ENCODE measurements at places on chromosomes 7 and 10.

DNA sequence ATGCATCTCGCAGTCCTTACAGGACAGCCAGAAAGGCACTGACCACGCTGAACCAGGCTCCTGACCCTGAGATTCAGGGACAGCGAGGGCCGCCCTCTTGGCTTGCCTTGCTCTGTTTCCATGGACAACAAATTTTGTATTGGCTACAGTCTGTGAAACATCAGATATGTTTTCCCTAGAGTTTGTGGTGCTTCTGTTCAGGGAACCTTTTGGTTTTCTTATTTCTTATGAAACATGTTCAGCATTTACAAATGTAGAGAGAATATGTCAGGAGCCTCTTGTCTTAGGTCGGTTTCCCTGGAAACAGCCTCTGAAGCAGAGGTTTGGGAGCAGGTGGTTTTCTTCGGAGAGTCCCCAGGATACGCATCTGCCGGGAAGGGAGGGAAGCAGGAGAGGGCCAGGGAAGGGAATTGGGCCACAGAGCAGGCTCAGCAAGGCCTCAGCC is 260.1 kb downstream of the CCDC3 start:
- no peak for DNase-seq

GRCh38 chr7:139482662-139483466 is 609 bp downstream of the KLRG2 start:
- peak; percentile 76 for DNase-seq

- DNase-seq: peak; percentile 30
Observed at GRCh38 chr10:35643151-35644049, 1.3 kb upstream of the FZD8 start.

DNA sequence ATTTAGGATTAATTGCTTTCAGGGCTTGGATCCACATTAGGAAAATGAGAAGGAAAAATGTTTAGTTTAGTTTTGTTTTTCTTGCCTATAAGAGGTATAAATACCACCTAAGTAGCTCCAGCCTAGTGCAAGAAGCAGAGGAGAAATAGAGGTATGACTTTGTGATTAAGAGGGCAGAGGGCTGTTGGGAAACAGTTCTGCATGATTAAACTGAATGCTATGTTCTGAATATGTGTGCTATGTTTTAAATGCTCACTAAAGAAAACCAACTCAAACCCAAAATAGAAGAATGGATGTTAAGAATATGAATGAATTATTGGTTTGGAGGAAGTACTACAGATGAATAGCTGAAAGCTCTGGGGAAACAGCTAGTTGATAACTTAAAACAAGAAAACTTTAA is 7.6 kb downstream of the CALCR start:
- no peak for DNase-seq

DNA sequence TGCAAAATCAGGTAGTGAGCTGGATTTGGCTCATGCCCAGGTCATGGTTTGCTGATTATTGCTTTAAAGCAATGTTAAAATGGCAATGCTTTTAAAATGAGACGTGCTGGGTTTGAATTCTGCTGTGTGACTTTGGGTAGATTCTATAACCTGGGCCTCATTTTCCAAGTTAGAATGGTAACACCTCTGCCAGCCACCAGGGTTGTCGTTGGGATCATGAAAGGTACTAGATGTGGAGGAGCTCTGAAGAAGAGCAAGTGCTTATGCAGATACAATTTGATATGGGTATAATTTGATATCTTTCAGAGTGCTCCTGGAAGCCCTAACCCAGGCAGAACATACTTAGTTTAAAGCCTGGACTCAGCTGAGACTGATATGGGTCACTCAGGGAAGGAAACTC is 60.0 kb downstream of the EVX1 start:
- DNase-seq: no peak

DNA sequence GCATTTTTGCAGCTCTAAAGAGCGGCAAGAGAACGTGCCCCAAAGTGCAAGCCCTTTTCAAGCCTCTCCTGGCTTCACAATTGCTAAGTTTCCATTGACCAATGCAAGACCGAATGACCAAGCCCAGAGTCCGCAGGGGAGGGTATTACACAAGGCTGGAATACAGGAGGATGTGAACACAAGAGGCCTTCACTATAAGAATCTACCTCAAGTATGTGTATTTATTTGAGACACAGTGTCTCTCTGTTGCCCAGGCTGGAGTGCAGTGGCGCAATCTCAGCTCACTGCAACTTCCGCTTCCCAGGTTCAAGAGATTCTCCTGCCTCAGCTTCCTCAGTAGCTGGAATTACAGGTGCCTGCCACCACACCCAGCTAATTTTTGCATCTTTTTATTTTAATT is 22.2 kb upstream of the TPST1 start:
- DNase-seq: no peak

GRCh38 chr7:24978843-24979469 is 1.0 kb downstream of the OSBPL3 start:
- no peak for DNase-seq

DNA sequence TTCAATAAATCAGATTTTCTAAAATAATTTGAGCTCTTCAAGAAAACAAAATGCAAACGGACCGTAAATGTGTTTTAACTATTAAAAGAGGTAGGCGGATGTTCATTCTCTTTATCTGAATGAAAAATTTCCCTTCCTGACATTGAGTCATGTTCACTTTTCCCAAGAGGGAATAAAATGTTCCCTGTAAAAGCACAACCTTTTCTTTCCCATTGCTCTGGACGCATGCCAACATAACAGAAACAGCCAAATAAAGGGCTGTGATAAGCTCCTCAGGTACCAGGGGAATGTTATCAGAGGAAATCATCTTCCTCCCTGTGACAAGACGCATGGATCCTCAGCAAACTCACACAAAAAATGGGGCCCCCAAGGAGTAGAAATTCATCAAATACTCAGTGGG is 251.8 kb downstream of the MTERF1 start:
- no peak for DNase-seq

- DNase-seq: no peak
Observed at GRCh38 chr7:46880508-46881196, 701.3 kb downstream of the TNS3 start.

DNA sequence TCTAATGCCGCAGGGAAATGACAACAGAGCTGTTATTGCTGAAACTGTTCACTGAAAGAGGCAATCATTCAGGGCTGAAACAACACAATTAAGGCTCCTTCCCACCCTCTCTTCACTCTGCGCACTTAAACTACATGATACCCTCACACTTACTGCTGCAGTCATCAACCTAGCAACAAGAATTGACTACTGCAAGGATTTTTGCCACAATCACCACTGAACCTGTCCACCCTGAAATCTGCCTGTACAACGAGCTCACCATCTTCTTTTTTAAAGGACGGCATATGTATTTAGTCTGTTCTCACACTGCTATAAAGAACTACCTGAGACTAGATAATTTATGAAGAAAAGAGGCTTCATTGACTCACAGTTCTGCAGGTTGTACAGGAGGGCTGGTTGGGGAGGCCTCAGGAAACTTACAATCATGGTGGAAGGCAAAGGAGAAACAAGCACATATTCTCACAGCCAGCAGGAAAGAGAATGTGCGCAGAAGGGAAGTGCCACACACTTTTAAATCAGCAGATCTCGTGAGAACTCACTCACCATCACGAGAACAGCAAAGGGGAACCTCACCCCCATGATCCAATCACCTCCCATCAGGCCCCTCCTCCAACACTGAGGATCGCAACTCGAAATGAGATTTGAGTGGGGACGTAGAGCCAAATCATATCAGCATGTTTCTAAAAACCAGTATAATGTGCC is 131.7 kb downstream of the SORCS1 start:
- DNase-seq: peak; percentile 29

DNA sequence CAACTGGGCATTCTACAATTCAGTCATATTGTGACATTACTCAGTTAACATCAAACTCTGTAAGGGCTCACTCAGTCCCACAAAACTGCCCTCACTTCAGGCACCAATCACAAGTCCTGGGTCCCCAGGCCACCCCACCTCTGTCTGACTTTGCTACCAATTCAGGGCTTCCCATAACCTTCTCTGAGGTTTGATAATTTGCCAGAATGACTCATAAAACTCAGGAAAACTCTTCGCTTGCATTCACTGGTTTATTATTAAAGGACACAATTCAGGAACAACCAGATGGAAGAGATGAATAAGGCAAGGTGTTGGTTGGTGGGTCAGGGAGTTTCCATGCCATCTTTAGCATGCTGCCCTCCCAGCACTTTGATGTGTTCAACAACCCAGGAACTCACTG is 41.3 kb downstream of the AVL9 start:
- no peak for DNase-seq

DNA sequence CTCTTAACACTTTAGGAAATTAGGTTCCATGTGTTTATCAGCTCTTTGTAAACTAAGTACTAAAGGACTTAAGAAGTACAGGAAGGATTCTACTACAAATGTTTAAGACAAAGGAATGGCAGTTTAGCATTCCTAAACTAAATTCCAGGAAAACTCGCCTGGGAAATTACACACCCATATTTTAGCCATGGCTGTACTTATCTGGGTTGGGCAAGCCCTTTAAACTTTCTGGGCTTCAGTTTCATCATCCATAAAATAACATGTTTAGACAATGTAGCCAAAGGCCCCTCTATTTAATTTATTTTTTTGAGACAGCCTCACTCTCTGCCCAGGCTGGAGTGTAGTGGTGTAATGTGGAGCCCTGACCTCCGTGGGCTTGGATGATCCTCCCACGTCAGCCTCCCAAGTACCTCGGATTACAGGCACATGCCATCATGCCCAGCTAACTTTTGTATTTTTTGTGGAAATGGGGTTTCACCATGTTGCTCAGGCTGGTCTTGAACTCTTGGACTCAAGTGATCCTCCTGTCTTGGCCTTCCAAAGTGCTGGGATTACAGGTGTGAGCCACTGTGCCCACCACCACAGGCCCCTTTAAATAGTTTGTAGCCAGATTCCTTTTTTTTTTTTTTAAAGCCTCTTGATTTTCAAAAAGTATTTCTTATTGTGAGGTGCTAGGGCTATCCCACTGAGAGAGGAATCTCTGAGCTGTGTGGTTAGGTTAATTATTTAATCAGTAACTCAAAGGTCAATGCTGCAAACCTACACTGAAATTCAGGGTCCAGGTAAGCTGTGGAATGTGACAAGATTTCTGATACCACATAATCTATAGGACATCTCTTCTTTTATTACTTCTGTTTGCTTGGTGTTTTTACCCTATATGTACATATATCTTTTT is 32.1 kb downstream of the TMEM60 start:
- DNase-seq: no peak

- no peak for DNase-seq
Observed at GRCh38 chr7:99209781-99210180, 1.9 kb upstream of the KPNA7 start.

GRCh38 chr10:33715303-33715975 is 381.0 kb upstream of the NRP1 start:
- DNase-seq: no peak

- DNase-seq: no peak
Observed at GRCh38 chr10:45410807-45411606, 37.0 kb downstream of the ALOX5 start.

- DNase-seq: no peak
Observed at GRCh38 chr10:133358162-133358924, 524 bp upstream of the FUOM start.

DNA sequence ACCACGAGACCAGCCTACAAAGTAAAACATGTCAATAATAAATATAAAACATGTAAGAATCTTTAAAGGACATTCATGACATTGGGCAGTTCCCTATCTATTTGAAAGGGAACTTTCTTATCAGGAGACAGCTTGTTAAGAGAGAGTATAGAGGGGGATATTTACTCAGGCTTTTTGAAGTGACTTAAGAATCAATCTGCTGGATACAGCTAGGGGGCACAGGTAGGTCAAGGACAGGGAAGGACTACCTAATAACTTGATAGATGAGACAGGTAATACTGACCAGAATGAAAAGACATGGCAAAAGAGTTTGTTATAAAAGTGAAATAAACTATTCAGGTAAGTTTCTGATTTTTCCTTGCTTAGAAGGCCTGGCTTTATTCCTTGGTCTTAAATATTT is 21.8 kb upstream of the LRRD1 start:
- DNase-seq: no peak

DNA sequence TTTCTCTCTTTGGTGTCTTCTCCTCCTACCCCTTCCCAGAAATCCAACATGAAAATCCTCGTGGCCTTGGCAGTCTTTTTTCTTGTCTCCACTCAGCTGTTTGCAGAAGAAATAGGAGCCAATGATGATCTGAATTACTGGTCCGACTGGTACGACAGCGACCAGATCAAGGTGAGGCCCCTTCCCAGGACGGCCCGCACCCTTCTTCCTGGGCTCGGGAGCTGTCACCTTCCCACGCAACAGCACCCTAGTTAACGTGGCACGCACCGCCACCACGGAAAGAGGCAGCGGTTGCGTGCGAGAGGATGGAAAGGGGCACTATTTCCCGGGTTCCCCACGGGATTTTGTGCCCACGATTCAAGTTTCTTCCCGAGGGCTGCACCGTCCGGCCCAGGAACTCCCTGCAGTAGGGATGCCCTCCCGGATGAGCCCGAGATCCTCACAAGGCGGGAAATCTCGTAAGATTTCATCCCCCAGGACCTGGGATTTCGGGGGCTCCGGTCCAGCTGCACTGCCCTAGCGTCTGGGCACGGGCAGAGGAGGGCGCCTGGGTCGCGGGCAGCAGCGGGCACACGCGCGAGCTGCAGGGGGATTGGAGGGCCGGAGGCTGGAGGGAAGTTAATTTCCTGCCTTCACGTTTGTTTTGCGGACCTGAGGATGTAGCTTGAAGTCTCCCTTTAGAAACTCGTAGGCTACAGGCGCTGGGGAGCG is 834 bp downstream of the TAC1 start:
- no peak for DNase-seq

DNA sequence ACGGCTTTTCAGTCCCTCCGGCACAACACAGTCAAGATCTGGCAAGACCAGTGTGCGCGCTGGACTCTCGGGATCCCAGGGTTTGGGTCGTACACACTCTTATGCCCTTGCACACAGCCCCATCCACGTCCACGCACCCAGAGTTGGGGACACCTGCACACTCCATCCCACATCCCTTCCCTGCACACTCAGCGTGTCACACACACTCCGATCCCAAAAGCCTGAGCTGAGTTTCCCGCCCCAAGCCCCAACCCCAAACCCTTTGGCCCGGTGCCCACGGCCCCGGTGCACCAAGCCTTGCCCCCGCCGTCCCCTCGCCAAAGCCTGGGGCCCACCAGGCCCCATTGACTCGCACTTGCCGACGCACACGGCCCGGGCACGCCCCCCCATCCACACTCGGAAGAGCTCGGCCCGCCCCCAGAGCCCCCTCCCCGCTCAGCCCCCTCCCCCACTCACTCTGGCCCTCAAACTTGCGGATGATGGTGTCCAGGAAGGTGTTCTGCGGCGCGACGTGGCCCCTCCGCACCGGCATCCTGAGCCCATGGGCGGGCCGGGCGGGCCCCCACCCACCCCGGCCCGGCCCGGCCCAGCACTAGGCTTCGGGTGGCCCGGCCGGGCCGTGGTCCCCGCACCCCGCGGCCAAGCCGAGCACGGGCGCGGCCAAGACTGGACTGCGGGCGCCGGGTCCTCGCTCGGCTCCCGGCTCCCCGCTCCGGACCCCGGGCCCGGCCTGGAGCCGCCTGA is 567 bp downstream of the KCNH2 start:
- DNase-seq: no peak
